ENCODE measurements at places on chromosomes 16 and 17.

- no peak for DNase-seq
Measured at GRCh38 chr17:49729069-49729468, 21.3 kb upstream of the SLC35B1 start.

DNA sequence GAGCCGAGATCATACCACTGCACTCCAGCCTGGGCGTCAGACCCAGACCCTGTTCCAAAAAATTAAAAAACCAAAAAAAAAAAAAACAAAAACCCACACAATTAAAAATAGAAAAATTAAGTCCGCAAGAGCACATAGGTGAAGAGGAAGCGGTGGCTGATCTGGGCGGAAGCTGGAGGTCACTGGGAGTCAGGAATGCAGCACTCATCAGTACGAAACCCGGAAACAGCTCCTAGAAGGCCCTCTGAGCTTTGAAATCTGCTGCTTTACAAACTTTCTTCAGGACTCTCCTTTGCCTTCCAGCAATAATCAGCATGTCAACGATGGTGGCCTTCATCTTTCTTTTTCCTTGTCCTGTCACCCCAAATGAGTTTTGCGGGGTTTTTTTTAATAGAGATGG, 29.5 kb downstream of the TRAP1 start:
- no peak for DNase-seq

GRCh38 chr16:72787514-72788268, 260.2 kb downstream of the ZFHX3 start:
- DNase-seq, result peak; percentile 73

- DNase-seq, result no peak
Measured at GRCh38 chr16:67593288-67593687, 31.0 kb downstream of the CTCF start.

- DNase-seq, result no peak
Measured at GRCh38 chr16:54677308-54677950, 253.2 kb upstream of the IRX5 start.

GRCh38 chr17:40410082-40410481, 7.6 kb downstream of the TOP2A start:
- no peak for DNase-seq

- no peak for DNase-seq
Measured at GRCh38 chr17:20072692-20072992, 63.5 kb downstream of the SPECC1 start.

- DNase-seq, result peak; percentile 19
Measured at GRCh38 chr16:86507173-86508027, 2.9 kb upstream of the FOXF1 start.

GRCh38 chr16:19528666-19529065, 4.9 kb downstream of the CCP110 start:
- DNase-seq, result no peak

DNA sequence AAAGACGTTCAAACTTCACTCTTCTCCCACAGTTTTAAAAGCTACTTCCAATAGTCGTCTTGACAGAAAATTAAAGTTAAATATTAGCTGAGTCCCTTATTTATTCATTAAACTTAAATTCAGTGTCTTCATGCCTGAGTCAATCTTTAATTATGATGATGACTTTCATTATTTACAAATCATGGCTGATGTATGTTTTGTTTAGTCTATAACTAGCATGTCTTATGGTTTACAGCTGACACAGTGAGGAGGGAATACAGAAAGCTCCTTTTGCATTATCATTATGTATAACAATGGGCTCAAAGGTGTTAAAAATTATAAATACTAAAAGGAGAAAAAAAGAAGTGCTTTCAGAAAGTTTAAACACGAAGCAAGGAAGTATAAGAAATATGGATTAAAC, 1333.1 kb downstream of the CDH8 start:
- no peak for DNase-seq
